ENCODE measurements at places on chromosomes 13 and 19.

DNA sequence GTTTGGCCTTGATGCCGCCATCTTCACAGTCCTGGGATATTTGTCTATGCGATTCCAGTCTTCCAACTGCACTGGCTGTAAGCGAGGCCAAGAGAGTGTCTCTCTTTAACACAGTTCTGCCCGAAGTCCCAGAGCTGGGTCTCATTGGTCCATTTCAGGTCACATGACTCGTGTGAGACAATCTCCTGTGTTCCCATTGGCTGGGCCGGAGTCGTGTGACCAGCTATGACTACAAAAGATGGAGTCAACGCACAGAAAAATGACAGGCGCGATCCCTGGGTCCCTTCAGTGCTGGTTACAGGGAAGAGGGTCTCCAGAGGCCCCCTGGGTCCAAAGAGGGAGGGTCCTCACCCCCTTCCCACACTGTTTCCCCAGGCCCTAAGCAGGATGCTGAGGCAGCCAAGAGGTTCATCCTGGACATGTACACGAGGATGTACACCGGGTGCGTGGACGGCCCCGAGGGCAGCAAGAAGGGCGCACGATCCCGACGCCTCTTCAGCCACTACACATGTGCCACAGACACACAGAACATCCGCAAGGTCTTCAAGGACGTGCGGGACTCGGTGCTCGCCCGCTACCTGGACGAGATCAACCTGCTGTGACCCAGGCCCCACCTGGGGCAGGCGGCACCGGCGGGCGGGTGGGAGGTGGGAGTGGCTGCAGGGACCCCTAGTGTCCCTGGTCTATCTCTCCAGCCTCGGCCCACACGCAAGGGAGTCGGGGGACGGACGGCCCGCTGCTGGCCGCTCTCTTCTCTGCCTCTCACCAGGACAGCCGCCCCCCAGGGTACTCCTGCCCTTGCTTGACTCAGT, 15.9 kb upstream of the S1PR4 start:
- DNase-seq, result no peak

DNA sequence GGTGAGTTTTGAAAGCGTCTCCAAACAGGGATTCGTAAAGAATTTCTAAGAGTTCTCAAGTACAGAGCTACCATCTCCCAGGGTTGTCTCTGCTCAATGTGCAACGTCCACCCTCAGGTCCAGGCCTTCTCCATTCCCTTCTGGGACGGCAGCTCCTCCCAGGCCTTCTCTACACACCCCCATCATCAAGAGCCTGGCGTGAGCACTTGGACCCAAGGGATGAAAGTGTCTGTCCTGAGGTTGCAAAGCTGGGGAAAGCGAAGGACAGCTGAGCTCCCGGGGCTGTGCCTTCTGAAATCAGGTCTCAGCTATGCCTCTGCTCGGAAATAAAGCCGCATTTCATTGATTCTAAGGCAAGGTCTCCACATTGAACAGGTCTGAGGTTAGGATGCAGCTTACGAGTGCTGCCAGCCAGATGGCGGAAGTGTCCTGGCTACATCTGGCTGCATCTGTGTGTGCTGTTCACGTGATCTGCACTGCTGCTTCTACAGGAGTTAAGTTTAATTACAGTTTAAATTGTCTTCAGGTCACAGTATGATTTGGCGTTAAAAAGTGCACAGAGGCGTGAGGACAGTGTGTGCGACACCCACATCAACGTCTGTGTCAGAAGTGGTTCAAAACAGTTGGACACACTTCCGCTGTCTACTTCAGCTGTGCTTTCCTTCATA, 27.0 kb upstream of the MIER2 start:
- peak; percentile 78 for DNase-seq

DNA sequence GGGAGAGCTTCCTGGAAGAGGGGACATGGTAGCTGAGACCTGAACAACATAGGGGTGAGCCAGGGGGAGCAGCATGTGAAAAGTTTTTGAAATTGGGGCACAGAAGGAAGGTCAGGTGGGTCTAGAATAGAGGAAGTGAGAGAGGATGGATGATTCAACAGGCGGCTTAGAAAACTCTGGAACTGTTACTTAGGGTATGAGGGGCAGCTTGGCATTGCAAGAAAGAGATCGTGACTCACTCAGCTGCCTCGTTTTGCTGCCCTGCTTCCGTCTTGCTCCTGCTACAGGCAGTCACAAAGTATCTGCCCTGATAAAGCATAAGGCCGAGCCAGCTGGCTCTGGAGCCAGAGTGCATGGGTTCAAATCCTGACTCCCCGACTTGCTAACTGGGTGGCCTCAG, 1.3 kb upstream of the CEACAM20 start:
- DNase-seq, result no peak

- no peak for DNase-seq
Measured at GRCh38 chr13:45787346-45787745, 64.2 kb downstream of the SIAH3 start.

DNA sequence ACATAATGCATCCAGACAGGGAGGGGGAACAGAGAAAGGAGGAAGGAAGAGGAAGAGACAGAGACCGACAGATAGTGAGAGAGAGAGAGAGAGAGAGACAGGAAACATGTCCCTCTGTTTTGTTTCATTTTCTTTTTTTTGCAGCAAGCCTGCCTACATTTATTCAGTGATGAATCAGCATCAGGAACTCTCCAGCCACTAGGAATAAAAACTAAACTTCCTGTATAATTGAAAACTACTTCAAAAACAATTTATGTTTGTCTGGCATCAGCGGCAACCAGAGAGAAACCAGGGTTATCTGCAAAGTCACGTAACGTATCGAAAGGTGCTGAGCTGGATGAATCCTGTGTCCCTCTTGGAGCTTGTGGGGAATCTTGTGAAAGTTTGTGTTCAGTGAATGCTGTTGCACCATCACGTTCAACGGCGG, 148.6 kb upstream of the SOX21 start:
- peak; percentile 8 for DNase-seq

DNA sequence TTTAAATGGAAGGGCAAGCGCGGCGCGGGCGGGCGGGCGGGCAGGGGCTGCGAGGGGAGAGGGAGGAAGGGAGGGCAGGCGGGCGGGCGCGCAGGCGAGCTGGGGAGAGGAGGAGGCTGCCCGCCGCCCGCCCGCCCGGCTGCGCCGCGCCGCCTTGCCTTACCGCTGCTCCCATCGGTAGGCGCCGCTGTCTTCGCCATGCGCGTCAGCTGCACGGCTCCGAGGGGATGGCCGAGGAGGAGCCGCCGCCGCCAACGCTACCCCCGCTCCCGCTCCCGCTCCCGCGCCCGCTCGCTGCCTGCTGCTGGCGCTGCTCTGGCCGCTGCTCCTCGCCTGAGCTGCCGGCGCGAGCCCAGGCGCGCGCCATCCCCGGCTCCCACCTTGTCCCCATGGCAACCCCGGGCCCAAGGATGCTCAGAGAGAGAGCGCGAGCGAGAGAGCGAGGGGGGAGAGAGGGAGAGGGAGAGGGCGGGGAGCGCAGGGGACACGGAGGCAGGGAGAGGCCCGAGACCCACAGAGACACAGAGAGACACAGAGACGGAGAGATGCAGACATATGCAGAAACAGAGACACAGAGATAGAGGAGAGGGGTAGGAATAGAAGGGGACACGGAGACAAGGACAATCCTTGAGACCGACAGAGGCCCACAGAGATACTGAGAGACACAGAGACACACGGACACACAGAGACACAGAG, 40.3 kb downstream of the DEDD2 start:
- DNase-seq, result peak; percentile 86

GRCh38 chr19:2054763-2055162, 3.7 kb upstream of the MKNK2 start:
- DNase-seq, result no peak

DNA sequence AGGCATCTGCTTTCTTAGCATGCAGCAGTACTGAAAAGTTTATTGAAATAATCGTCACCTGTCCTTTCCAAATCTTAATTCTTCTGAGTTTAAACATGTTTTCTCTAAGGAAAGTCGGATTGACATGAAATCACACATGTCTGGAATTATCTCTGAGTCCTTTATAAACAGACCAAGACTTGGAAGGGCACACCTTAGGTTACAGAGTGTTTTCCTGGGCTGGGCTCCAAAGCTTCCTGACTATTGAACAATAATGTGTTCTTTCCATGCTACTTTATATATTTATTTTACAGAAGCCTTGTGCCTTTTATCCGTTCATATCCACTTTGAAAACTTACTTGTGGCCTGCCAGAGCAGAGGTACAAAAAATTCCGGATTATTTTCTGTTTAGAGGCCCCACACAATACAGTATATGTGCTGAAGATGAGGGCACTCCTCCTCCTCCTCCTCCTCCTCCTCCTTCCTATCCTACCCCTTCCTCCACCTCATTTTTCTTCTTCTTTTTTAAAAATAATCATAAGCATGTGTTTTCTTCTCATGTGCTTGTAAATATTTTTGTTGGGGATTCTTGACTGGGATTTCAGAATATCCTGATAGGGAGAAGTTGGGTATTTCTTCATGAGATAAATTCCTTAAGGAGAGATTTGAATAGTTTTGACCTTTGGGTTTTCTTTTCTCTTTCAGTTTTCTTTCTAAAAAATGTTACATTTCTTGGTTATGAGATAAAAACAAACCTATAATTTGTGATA, 52.3 kb downstream of the LRCH1 start:
- peak; percentile 64 for DNase-seq

DNA sequence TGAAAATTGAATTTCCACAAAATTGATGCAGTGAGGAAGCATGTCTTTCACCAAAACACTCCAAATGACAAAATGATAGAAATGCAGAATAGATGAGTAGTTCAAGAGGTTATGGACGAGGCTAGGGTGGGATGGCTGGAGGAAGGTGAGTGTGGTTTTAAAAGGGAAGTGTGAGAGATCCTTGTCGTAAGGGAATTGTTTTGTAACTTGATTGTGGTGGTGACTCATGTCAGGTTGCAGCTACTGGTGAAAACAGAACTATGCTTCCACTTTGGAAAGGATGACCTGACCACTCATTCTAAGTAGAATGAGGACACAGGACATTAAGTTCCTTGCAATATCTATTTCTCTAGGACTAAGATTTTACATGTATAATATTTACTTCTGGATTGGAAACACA, 345.7 kb downstream of the MTUS2 start:
- no peak for DNase-seq

GRCh38 chr19:5850189-5850588, 1.1 kb downstream of the FUT3 start:
- DNase-seq, result no peak

- no peak for DNase-seq
Measured at GRCh38 chr13:74705438-74705837, 571.2 kb upstream of the KLF12 start.

DNA sequence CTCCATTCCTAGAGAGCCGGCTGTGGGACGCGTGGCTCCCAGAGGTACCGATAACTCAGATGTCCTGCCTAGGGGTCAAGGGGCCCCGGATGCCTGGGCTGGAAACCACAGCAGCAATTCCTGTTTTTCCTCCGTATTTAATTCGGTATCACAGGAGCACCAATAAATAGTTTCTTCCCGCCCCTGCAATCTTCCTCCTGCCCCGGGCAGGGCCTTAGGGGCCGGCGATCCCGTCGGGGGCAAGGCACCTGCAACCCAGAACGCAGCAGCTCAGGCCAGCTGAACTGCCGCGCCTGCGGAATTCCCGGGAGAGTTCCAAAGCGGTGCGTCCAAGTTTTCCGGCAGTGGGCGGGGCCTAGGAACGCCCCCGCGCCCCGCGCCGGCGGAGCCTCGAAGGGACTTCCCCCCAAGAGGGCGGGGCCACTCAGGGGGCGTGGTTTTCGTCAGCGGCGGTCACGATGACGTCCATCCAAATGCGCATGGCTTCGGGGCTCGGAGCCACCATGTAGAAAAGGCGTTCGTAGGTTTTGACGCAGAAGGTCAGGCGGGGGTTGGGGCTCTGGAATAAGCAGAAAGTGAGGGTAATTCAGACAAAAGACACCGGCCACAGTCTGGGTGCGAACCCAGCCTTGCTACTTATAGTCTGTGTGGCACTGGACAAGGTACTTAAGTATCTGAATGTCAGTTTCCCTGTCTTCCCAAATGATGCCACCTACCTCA, 9.7 kb upstream of the LYPD3 start:
- DNase-seq, result peak; percentile 96

- no peak for DNase-seq
Measured at GRCh38 chr13:29474991-29475390, 120.5 kb downstream of the SLC7A1 start.

DNA sequence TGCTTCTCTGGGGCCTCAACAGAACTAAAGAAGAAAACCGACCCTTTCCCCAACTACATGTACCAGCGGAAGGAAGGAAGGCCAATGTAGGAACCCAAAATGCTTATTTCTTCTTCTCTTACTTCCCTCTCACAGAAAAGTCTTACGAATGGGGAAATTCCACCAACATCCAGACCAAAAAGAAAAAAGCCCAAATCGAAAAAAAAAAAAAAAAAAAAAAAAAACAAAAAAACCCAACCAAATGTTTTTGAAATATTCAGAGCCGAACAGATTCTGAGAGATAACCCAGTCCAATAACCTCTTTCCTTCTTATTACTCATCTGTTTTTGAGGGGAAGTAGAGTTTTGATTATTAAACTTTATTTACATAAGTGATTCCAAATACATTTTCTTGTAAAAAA, 3.9 kb downstream of the PPM1N start:
- DNase-seq, result no peak

DNA sequence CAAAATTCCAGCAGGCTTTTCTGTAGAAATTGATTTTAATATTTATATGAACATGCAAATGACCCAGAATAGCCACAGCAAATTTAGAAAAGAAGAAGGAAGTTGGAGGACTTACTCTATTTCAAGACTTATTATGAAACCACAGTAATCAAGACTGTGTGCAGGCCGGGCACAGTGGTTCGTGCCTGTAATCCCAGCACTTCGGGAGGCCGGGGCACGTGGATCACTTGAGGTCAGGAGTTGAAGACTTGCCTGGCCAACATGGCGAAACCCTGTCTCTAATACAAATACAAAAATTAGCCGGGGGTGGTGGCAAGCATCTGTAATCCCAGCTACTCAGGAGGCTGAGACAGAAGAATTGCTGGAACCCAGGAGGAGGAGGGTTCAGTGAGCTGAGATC, 6.0 kb upstream of the FFAR2 start:
- DNase-seq, result no peak

DNA sequence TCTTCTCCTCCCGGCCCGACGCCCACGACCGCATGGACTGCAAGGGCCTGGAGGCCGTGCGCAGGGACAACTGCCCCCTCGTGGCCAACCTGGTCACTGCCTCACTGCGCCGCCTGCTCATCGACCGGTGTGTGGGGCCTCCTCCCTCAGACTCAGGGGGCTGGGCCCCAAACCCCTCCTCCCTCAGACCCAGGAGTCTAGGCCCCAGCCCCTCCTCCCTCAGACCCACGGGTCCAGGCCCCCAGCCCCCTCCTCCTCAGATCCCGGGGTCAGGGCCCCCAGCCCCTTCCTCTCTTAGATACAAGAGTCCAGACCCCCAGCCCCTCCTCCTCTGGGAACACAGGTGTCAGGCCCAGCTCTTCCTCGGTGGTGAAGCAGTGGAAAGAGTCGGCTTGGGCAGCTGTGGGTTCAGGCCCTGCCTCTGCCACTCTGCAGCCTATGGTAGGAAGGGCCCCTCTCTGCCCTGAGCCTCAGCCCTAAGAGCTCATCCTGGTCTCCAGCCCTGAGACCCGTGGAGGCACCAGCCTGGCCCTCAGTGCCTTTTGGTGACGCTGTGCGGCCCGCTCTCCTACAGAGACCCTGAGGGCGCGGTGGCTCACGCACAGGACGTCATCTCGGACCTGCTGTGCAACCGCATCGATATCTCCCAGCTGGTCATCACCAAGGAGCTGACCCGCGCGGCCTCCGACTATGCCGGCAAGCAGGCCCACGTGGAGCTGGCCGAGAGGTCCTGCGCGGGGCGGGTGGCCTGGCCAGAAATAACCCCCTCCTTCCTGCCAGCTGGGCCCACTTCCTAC, 3.7 kb upstream of the SPIB start:
- DNase-seq, result peak; percentile 76
